ENCODE measurements at places on chromosomes 13 and 19.

DNA sequence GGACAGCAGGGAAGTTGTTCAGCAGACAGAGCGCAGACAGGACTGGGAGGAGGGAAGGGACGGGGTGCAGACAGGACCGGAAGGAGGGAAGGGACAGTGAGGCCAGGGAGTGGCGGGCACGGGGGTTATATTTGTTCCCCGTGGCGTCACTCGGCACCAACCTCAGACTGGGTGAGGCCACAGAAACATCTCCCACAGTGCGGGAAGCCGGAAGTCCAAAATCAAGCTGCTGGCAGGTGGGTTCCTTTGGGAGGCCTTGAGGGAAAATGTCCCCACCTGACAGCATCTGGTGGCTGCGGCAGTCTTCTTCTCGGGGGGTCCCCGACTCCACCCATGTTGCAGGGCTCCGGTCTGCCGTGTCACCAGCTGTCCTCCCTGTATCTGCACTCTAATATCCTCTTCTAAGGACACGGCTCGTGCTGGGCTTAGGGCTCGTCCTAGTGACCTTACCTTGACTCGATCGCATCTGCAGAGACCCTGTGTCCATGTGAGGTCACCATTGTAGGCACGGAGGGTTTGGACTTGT, 133.0 kb downstream of the STK24 start:
- no peak overlapping the region for H3K27ac ChIP-seq
- DNase-seq: no peak
- H3K36me3 ChIP-seq: no peaks in the 10 kb centered on the region

GRCh38 chr13:105894697-105895096, 640.8 kb downstream of the EFNB2 start:
- DNase-seq: no peak
- no peaks in the 10 kb centered on the region for H3K4me1 ChIP-seq
- no peaks in the 10 kb centered on the region for H3K27me3 ChIP-seq
- H3K4me3 ChIP-seq: no peak overlapping the region

- no peak overlapping the region for H3K27ac ChIP-seq
- peak; percentile 57 for DNase-seq
- H3K4me3 ChIP-seq: peak overlapping the region; percentile 22
- H3K27me3 ChIP-seq: no peaks in the 10 kb centered on the region
- peaks cover 41% of the 10 kb centered on the region for H3K4me1 ChIP-seq
These were observed 15.4 kb upstream of the MATK start for GRCh38 chr19:3801412-3802096.

- peak; percentile 77 for DNase-seq
- no peak overlapping the region for H3K27ac ChIP-seq
- H3K4me3 ChIP-seq: no peak overlapping the region
- peaks cover 24% of the 10 kb centered on the region for H3K4me1 ChIP-seq
- no peaks in the 10 kb centered on the region for H3K27me3 ChIP-seq
These were observed 5.0 kb downstream of the FOSB start for GRCh38 chr19:45472563-45473366.

DNA sequence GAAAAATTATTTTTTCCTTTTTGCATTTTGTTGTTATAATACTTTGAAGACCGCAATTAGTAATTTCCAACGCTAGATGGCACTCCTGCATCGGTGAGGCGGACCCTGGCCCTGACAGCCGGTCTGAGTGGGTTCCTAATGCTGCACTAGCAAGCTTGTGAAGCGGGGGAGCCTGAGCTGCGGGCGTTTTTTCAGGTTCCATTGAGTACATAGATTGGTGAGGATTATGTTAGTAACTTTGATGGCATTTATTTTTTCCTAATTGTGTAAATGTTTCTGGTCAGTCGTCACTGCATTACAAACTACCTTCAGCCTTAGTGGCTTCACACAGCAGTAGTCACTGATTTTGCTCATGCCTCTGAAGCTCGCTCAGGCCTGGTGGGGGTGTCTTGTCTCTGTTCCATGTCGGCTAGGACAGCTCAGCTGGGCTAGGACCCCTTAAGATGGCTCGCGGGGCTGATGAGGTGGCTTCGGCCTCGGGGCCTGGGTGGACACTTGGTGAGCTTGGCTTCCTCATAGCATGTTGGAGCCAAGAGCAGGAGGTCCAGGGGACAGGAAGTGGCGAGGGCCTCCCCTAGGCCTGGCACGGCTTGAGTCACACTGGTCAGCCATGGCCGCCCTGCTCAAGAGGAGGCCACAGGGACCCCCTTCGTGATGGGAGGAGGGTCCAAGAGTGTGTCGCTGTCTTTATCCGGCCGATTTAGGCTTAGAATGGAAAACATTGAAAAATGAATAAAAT, 25.0 kb downstream of the ERCC5 start:
- H3K27me3 ChIP-seq: no peaks in the 10 kb centered on the region
- H3K27ac ChIP-seq: no peak overlapping the region
- peak; percentile 30 for DNase-seq
- H3K4me3 ChIP-seq: no peak overlapping the region

GRCh38 chr13:52650731-52651130, 1.9 kb upstream of the SUGT1 start:
- no peak overlapping the region for H3K4me3 ChIP-seq
- no peaks in the 10 kb centered on the region for H3K27me3 ChIP-seq
- no peaks in the 10 kb centered on the region for H3K36me3 ChIP-seq
- H3K4me1 ChIP-seq: peaks cover 36% of the 10 kb centered on the region
- no peak for DNase-seq

GRCh38 chr13:47893527-47893926, 107.5 kb downstream of the SUCLA2 start:
- no peak overlapping the region for H3K4me3 ChIP-seq
- no peak for DNase-seq
- H3K36me3 ChIP-seq: no peaks in the 10 kb centered on the region
- H3K27ac ChIP-seq: no peak overlapping the region
- no peaks in the 10 kb centered on the region for H3K27me3 ChIP-seq

GRCh38 chr13:99078017-99078771, 100.3 kb upstream of the DOCK9 start:
- H3K27ac ChIP-seq: no peak overlapping the region
- H3K36me3 ChIP-seq: no peaks in the 10 kb centered on the region
- H3K27me3 ChIP-seq: no peaks in the 10 kb centered on the region
- no peak overlapping the region for H3K4me3 ChIP-seq

- peak overlapping the region; percentile 90 for H3K4me3 ChIP-seq
- peak; percentile 22 for DNase-seq
- H3K27me3 ChIP-seq: no peaks in the 10 kb centered on the region
- peak overlapping the region; percentile 67 for H3K27ac ChIP-seq
- H3K4me1 ChIP-seq: peaks cover 46% of the 10 kb centered on the region
- H3K36me3 ChIP-seq: no peaks in the 10 kb centered on the region
These were observed 1.4 kb downstream of the STK11 start for GRCh38 chr19:1206864-1207450.

GRCh38 chr19:4284176-4284958, 5.3 kb downstream of the SHD start:
- H3K4me1 ChIP-seq: no peaks in the 10 kb centered on the region
- no peak for DNase-seq
- H3K36me3 ChIP-seq: no peaks in the 10 kb centered on the region
- H3K4me3 ChIP-seq: no peak overlapping the region

DNA sequence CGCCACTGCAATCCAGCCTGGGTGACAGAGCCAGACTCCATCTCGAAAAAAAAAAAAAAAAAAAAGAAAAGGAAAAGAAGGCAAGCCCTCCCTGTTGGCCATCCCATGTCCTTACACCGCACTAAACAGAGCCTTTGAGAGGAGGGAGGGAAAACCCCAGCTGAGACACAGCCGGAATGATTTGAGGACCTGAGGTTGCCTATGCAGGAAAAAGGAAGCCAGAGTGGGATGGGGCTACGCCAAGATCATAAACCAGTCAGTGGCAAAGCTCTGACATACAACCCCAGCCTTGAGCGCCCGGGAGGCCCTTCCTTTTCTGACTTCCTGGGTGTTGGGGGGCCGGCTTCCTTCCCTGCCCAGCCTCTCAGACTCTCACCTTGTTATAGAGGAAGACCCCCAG, 12.5 kb upstream of the CHERP start:
- H3K4me1 ChIP-seq: no peaks in the 10 kb centered on the region
- H3K27ac ChIP-seq: no peak overlapping the region
- H3K27me3 ChIP-seq: no peaks in the 10 kb centered on the region
- H3K4me3 ChIP-seq: no peak overlapping the region
- no peak for DNase-seq

DNA sequence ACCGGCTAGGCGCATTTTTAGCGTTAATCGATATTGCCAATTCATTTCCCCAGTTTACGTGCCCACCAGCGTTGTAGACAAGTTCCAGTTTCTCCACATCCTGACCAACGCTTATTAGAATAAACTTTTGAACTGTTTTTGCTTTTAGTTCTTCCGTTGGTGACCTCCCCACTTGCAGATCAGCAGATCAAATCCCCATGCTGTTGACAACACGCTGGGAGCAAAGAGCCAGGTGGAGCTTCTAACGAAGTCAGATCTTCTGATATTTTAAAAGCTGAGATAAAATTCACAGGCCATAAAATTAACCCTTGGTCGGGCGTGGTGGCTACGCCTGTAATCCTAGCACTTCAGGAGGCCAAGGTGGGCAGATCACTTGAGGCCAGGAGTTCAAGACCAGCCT, 21.2 kb downstream of the RCN3 start:
- peaks cover 67% of the 10 kb centered on the region for H3K4me1 ChIP-seq
- no peaks in the 10 kb centered on the region for H3K36me3 ChIP-seq

- no peak overlapping the region for H3K4me3 ChIP-seq
- H3K36me3 ChIP-seq: no peaks in the 10 kb centered on the region
- H3K27ac ChIP-seq: no peak overlapping the region
- DNase-seq: no peak
- no peaks in the 10 kb centered on the region for H3K4me1 ChIP-seq
These were observed 362.6 kb downstream of the KLF5 start for GRCh38 chr13:73421310-73421912.

DNA sequence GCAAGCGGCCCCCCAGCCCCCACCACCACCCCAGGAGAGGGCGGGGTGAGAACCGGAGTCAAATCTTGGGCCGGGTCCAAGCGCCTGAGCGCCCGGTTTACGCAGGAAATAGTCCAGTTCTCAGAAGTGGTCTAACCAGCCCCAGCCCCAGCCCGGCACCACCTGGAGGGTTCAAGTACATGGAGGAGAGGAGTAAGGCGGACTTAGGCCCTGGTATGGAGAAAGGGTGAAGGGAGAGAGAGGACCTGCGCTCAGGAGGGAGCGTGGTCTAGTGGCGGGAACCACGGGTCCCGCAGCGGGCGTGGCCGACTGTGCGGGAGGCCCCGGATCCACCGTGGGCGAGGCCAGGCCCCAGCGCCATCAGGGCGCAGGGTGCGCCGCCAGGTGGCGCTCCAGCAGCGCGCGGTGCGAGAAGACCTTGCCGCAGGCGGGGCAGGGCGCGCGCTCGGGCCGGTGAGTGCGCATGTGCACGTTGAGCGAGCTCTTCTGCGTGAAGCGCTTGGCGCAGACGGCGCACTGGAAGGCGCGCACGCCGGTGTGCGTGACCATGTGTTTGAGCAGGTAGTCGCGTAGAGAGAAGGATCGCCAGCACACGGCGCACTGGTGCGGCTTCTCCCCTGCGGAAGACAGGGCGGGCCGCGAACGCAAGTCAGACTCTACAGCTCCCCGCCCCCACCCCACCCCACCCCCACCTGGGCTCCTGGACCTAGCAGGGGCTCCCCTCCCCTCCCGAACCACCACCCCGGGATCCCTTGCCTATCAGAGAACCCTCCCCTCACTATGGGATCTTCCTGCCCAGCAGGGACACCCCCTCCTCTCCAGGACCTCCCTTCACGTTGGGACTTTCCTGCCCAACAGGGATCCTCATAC, 2.1 kb upstream of the SLC27A5 start:
- H3K36me3 ChIP-seq: peaks cover 6% of the 10 kb centered on the region
- peak overlapping the region; percentile 33 for H3K27ac ChIP-seq
- peak overlapping the region; percentile 53 for H3K4me3 ChIP-seq
- peaks cover 22% of the 10 kb centered on the region for H3K4me1 ChIP-seq
- DNase-seq: peak; percentile 94
- no peaks in the 10 kb centered on the region for H3K27me3 ChIP-seq

DNA sequence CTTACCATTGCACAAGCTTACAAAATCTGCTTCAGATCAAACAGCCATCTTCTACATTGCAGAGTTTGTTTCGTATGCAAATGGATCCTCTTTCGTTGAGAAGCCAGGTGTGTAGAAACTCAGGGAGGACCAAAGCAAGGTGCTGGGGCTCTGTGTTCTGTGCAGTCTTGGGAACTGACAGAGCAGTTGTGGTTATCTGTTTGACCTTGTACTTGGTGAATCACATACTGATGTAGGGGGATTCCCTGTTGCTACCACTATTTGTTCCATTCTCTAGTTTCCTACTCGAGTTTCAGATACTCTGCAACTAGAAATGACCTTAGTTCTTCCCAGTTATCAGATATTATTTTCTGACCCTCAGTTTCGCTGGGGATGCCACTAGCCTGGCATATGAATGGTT, 95.2 kb upstream of the CLDN10 start:
- DNase-seq: no peak
- H3K27ac ChIP-seq: no peak overlapping the region
- no peaks in the 10 kb centered on the region for H3K27me3 ChIP-seq

DNA sequence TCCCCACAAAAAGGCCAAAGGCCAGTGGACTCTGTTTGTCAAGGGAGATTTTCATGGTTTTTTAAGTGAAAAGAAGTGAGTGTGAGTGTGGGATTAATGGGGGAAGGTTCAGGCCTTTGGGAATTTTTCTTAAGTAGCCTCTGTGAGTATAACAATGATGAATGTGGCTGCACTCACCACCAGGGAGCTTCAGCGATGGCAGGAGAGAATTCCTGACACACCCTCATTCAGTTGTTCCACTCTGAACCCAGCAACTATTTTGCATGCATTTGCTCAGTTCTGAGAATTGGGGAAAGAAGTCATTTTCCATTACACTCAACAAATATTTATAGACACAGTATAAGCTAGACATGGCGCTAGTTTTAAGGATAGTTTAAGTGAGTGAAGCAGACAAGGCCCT, 117.9 kb downstream of the CCNA1 start:
- H3K4me3 ChIP-seq: no peak overlapping the region
- no peak overlapping the region for H3K27ac ChIP-seq
- DNase-seq: no peak
- H3K4me1 ChIP-seq: no peaks in the 10 kb centered on the region

- no peak for DNase-seq
- peaks cover 7% of the 10 kb centered on the region for H3K4me1 ChIP-seq
- H3K27me3 ChIP-seq: no peaks in the 10 kb centered on the region
These were observed 15.2 kb downstream of the SIGLEC7 start for GRCh38 chr19:51157265-51157664.

DNA sequence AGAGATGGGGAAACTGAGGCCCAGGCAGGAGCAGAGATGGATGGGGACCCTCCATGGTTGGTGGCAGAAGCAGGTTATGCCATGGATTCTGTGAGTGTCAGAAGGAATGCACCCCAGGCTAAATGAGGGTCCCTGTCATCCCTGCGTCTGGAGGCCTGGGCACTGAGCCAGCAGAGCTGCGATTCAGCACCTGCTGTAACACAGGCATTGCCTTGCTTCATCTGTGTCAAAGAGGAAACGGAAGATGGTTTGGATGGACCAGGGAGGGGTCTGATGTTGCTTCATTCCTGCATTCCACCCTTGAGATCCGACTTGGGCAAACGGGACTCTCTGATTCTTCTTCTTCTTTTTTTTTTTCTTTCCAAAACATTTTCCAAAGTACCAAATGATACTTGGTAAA, 1.2 kb downstream of the C5AR1 start:
- H3K36me3 ChIP-seq: no peaks in the 10 kb centered on the region
- H3K4me3 ChIP-seq: no peak overlapping the region
- no peak for DNase-seq
- H3K4me1 ChIP-seq: no peaks in the 10 kb centered on the region
- no peak overlapping the region for H3K27ac ChIP-seq

GRCh38 chr19:14346279-14346678, 35.0 kb upstream of the ADGRE5 start:
- H3K4me3 ChIP-seq: no peak overlapping the region
- no peak overlapping the region for H3K27ac ChIP-seq
- no peaks in the 10 kb centered on the region for H3K36me3 ChIP-seq

GRCh38 chr19:14661372-14661924, 13.2 kb downstream of the ADGRE3 start:
- H3K36me3 ChIP-seq: no peaks in the 10 kb centered on the region
- H3K4me3 ChIP-seq: no peak overlapping the region
- no peak for DNase-seq
- no peaks in the 10 kb centered on the region for H3K27me3 ChIP-seq
